Brain (organoid and tissue), 16 donors: ENCODE measurements at places on chromosomes 4 and X. TPM values are rescaled to one million over a fixed set of nuclear protein-coding genes. Genes with fewer than 3 reads are reported as not detected.

The ENPEP gene
- 2.1 TPM for polyA plus RNA-seq

The GAGE12F gene
- not detected for polyA plus RNA-seq

The PYURF gene
- polyA plus RNA-seq = 40.8 TPM

The FAM47E gene
- polyA plus RNA-seq = 4.5 TPM

The KLHL8 gene
- polyA plus RNA-seq = 12.1 TPM

The STPG2 gene
- not detected for polyA plus RNA-seq

The TLR10 gene
- 0.20 TPM for polyA plus RNA-seq

The SCML1 gene
- polyA plus RNA-seq = 1.7 TPM

The RAPGEF2 gene
- 14.9 TPM for polyA plus RNA-seq

The AADAT gene
- polyA plus RNA-seq = 3.1 TPM

The PLCXD1 gene
- 9.3 TPM for polyA plus RNA-seq

The ZNF157 gene
- 1.6 TPM for polyA plus RNA-seq

The LRIT3 gene
- not detected for polyA plus RNA-seq

The USP51 gene
- polyA plus RNA-seq = 1.1 TPM

The ARSJ gene
- polyA plus RNA-seq = 0.27 TPM

The ZNF518B gene
- polyA plus RNA-seq = 10.7 TPM

The ZNF827 gene
- polyA plus RNA-seq = 9.0 TPM

The KLHL34 gene
- not detected for polyA plus RNA-seq

The VEGFC gene
- polyA plus RNA-seq = 2.0 TPM

The ATP2B3 gene
- polyA plus RNA-seq = 7.2 TPM

The UCP1 gene
- not detected for polyA plus RNA-seq

The SORBS2 gene
- 7.2 TPM for polyA plus RNA-seq

The TEX13B gene
- polyA plus RNA-seq = not detected

The GPR143 gene
- 5.8 TPM for polyA plus RNA-seq

The PDLIM3 gene
- polyA plus RNA-seq = 14.5 TPM

The BEX2 gene
- 206 TPM for polyA plus RNA-seq

The CCDC149 gene
- 9.2 TPM for polyA plus RNA-seq

The POU3F4 gene
- polyA plus RNA-seq = 0.44 TPM

The PPAT gene
- polyA plus RNA-seq = 8.4 TPM

The RASSF6 gene
- 18.4 TPM for polyA plus RNA-seq

The C4orf33 gene
- 1.9 TPM for polyA plus RNA-seq

The VSIG1 gene
- not detected for polyA plus RNA-seq

The PPEF1 gene
- 0.27 TPM for polyA plus RNA-seq
